8988T (cell line): ENCODE measurements at places on chromosomes 5 and 9.

- DNase-seq: no peak
These were observed 8.2 kb upstream of the DOCK8 start for GRCh38 chr9:206481-206880.

DNA sequence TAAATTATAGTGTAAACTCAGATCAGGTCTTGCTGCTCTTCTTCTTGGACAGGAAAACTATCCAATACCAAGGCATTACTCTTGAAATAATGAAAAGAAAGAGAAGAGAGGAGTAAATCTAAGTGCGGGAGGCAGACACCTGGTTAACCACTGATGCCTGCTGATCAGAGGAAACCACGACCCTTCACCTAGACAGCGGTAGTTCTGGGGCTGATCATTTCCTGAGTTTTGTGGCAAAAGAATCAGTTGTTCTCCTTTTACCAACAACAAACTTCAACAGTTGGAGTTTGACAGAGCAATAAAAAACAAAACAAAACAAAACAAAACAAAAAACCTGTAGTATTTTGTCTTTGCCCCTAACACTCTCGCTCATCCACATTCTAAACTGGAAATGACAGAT lies 3.0 kb downstream of the RLN1 start:
- DNase-seq: no peak

DNA sequence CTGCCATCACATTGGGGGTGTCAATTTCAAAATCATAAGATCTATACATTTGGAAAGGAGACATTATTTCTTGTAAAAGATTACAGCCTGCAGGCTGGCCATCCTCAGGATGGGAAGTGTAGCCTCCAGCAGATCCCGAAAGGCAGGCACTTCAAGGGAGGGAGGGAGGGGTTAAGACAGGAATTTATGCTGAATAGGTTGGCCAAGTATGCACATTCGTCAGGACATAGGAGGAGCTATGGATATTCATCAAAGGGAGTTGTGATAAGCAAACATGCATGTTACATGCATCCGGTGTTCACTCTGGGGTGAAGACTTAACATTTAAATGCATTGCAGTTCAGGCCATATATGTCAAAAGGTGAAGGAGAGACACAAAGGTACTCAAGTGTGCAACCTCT lies 119.4 kb downstream of the CEP120 start:
- DNase-seq: no peak

DNA sequence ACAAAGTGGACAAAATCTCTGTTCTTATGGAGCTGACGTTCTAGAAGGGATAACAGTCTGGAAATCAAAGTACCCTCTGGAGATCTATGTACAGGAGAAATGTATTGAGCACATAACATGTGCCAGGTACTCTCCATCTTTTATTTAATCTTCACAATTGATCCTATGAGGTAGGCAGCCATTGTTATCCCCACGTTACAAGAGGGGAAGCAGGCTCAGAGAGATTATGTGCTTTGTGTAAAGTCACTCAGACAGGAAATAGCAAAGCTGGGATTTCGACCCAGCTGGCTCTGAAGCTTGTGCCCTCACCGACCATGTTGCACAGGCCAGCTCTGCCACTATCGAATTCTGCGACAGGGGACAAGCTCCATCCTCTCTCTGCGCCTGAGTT lies 21.5 kb downstream of the PDGFRB start:
- no peak for DNase-seq

DNA sequence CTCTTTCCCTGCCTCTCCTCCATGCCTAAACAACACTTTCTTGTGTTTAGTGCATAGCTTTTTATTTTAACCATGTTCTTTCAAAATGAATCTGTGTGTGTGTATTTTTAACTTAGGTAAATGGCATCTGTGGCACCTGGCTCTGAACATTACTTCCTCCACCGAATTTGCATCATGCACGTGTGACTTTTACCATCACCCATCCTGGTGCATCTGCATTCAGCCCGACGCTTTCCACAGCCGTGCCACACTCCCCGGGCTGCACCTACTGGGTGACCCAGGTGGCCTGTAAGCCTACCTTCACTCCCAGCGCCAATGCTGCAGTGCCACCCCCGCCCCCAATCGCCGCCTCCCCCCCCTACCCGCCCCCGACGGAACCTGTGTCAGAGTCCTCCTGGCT lies 12.7 kb upstream of the FCN1 start:
- no peak for DNase-seq

GRCh38 chr5:8316608-8317280 lies 447.8 kb downstream of the MTRR start:
- DNase-seq: no peak

DNA sequence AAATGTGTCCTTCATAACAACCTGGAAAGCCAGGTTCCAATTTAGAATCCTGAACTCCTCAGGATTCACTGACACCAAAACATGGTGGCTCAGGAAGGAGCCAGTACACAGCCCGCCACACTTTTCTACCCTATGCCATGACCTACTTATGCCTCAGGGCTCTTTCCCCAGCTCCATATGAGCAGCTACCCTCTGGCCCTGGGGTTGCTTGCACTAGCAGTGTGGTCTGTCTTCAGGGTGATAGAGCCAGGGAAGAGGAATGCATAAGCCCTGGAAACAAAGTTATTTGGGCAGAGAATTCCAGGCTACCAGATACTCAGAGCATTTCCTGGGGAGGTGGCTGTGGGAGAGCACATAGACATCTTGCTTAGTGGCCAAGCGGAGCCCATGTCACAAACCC lies 15.0 kb upstream of the ECM2 start:
- no peak for DNase-seq
